ENCODE measurements at places on chromosomes 6 and 20.

GRCh38 chr6:148343047-148343782 is 577 bp downstream of the SASH1 start:
- DNase-seq: no peak

DNA sequence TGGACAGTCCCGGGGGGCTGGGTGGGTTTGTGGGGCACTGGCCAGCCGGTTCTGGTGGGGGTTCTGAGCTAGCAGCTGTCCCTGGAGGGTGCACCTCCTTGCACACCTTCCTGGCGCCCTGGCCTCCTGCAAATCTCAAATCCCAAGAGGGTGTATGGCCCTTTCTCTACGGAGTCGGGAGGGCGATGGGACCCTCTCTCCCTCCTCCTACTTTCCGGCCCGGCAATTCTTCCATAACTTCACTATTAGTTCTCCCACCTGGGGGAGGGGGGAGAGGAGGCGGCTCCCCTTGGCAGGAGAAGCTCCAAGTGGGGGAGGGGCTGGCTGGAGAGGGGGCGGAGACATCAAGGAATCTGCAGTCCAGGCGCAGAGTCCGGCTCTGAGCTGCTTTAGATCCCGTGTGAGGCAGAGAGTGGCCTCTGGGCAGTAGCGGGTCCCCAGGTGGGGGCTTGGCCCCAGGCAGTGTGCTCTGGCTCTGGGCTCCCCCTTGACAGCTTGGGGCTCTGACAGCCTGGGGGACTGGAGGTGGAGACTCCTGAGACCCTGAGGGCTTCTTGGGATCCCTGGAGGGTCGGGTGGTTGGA is 1.4 kb upstream of the LAMA5 start:
- DNase-seq: no peak

- no peak for DNase-seq
Measured at GRCh38 chr6:82624251-82624650, 260.6 kb downstream of the TPBG start.

- no peak for DNase-seq
Measured at GRCh38 chr20:11642866-11643265, 274.8 kb upstream of the BTBD3 start.

DNA sequence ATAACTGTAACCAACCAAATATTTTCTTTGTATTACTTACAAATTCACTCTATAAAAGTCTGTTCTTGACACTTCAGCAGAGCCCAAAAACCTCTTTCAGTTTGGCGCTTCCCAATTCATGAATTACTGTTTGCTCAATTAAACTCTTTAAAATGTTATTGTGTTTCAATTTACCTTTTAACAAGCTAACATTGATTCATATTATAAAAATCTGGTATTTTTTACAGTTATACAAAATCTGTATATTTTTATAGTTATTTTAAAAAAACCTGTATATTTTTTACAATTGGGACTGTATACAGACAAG is 75.3 kb upstream of the E2F3 start:
- DNase-seq: no peak

GRCh38 chr20:58100731-58101356 is 127.6 kb downstream of the ANKRD60 start:
- DNase-seq: no peak

GRCh38 chr20:38590676-38591473 is 9.9 kb downstream of the ADIG start:
- DNase-seq: no peak

DNA sequence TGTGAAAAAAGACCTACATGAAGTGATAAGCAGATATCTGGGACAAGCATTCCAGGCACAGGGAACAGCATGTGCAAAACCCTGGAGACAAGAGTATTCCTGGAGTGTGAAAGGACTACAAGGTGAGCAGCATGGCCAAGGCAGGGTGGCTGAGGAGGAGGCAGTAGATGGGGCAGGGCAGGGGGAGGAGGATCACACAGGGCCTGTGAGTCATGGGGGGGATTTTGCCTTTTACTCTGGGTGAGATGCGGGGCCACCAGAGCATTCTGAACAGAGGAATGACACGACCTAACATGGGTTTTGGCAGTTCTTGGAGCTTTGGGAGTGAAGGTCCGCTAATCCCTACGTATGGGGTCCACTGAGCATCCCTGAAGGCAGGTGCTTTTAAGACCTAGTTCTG is 69.8 kb upstream of the CCN6 start:
- DNase-seq: no peak

GRCh38 chr6:6661684-6662083 is 73.2 kb downstream of the LY86 start:
- DNase-seq: no peak
